ENCODE measurements at places on chromosomes 1 and 21. TPM values are rescaled to one million over a fixed set of nuclear protein-coding genes. Genes with fewer than 3 reads are reported as not detected.

The RGL1 gene
- total RNA-seq: 68.1 TPM

The VSIG8 gene
- total RNA-seq: not detected

The UQCRHL gene
- 1.5 TPM for total RNA-seq

The PIK3R3 gene
- 33.2 TPM for total RNA-seq

The MYBPH gene
- not detected for total RNA-seq

The C1QB gene
- not detected for total RNA-seq

The LDLRAD1 gene
- not detected for total RNA-seq

- peaks cover 11% of the 10 kb centered on the region for H3K4me1 ChIP-seq
- H3K36me3 ChIP-seq: no peaks in the 10 kb centered on the region
- no peak for DNase-seq
- no peak overlapping the region for H3K27ac ChIP-seq
- peaks cover 38% of the 10 kb centered on the region for H3K27me3 ChIP-seq
These were observed 11.8 kb upstream of the AMIGO1 start for GRCh38 chr1:109521002-109521951.

DNA sequence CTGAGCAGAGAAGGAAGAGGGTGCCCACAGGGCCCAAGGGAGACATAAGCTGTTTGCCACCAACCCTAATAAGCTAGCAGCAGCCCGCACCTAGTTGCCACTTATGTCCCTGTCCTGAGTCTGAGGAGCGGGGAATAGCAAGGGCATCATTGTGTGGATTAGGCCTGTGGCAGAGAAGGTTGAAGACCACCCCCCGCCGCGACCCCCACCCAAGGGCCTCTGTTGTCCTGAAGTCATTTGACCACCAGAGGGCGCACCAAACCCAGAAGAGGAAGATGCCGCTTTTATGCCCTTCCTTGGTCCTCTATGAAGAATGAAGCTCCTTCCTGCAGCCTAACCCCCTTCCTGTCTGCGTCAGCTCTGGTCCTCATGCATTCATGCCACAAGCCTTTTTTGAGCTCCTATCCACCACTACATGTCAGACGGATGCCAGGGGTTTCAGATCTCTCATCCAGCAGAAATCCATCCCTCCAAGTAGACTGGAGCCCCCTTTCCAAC, 16.6 kb downstream of the RHBG start:
- peak; percentile 90 for DNase-seq
- H3K4me3 ChIP-seq: no peak overlapping the region
- H3K4me1 ChIP-seq: no peaks in the 10 kb centered on the region
- H3K27ac ChIP-seq: no peak overlapping the region
- no peaks in the 10 kb centered on the region for H3K36me3 ChIP-seq
- H3K27me3 ChIP-seq: peaks cover 33% of the 10 kb centered on the region

GRCh38 chr1:56149761-56150160, 429.6 kb downstream of the PLPP3 start:
- H3K4me1 ChIP-seq: peaks cover 37% of the 10 kb centered on the region
- H3K4me3 ChIP-seq: no peak overlapping the region
- H3K36me3 ChIP-seq: no peaks in the 10 kb centered on the region
- no peak overlapping the region for H3K27ac ChIP-seq

GRCh38 chr1:66533804-66534740, at the start of gene SGIP1:
Gene SGIP1 (plus strand): TSS chr1:66534153. CDS start chr1:66534359, 206 bp downstream.
- peaks cover 14% of the 10 kb centered on the region for H3K36me3 ChIP-seq
- peak within 1 kb of the TSS; percentile 98 for H3K27ac ChIP-seq
- no peaks in the 10 kb centered on the region for H3K27me3 ChIP-seq
- peak; percentile 87 for DNase-seq

DNA sequence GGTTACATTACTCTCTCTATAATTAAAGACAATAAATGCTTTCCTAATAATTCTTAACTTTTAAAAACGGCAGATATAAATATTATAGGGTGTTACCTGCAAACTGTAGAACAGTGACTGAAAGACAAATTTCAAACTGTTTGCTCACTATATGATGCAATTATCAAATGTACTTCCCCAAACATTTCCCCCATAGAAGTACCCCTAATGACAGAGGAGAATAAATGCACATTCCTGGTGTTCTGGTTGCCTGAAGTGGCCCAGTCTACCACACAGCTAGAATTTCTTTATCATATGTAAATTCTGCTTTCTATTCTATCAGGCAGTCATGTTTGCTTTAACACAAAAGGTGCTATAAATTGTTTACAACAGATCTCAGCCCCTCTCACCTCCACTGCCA, 70.4 kb downstream of the VAV3 start:
- no peak overlapping the region for H3K27ac ChIP-seq
- no peak for DNase-seq
- H3K36me3 ChIP-seq: no peaks in the 10 kb centered on the region
- peaks cover 6% of the 10 kb centered on the region for H3K27me3 ChIP-seq
- H3K4me3 ChIP-seq: no peak overlapping the region

- peaks cover 28% of the 10 kb centered on the region for H3K36me3 ChIP-seq
- no peak for DNase-seq
- no peaks in the 10 kb centered on the region for H3K4me1 ChIP-seq
- H3K4me3 ChIP-seq: no peak overlapping the region
- no peaks in the 10 kb centered on the region for H3K27me3 ChIP-seq
- H3K27ac ChIP-seq: no peak overlapping the region
These were observed 17.2 kb upstream of the RAB29 start for GRCh38 chr1:205792481-205792881.

DNA sequence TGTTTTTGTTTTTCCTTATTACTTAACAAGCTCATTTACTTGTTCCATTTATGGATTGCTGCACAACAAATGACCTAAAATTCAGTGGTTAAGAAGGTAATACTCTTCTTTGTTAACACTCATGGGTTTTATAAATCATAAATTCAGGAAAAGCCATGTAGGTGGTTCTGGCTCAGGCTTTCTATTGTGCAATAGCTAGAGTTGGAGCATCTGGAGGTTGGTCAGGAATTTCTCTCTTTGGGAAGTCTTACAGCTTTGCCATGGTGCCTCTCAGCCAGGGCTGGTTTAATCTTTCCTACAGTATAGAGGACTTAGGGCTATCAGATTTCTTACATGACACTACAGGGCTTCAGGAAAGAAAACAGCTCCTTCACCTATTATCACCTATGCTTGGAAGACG, 1677.1 kb downstream of the KCNT2 start:
- H3K4me3 ChIP-seq: no peak overlapping the region
- no peak for DNase-seq
- H3K27ac ChIP-seq: no peak overlapping the region

- no peak for DNase-seq
- H3K27me3 ChIP-seq: peaks cover 11% of the 10 kb centered on the region
- H3K27ac ChIP-seq: no peak overlapping the region
- no peaks in the 10 kb centered on the region for H3K36me3 ChIP-seq
- H3K4me1 ChIP-seq: peaks cover 19% of the 10 kb centered on the region
These were observed 60.2 kb downstream of the NDUFS5 start for GRCh38 chr1:39086386-39086785.

DNA sequence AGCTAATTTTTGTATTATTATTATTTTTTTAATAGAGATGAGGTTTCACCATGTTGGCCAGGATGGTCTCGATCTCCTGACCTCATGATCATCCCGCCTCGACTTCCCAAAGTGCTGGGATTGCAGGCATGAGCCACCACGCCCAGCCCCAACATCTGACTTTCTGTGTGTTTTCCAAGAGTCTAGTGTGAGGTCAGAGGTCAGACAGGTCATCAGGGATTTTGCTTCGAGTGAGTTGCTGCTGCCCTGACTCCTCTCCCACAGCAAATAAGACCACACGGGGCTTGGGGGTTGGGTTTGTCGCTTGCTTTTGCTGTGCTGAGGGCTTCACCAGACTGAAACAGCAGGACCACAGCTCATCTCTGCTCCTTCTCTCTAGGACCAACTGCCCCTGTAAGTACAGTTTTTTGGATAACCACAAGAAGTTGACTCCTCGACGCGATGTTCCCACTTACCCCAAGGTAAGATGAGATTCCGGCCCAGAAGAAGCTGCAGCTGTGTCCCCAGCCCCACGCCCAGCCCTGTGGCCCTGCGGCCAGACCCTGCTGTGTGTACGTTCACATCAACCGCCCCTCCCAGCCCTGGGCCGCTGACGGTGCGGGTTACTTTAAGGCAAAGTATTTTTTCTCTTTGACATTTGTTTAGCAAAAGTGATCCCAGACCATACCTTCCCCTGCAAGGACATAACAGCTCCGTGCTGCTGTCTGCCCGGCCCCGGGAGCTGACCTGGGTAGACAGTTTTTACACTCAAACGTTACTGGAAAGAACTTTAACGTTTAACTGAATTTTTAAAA, 97.5 kb downstream of the PDE9A start:
- DNase-seq: no peak
- no peak overlapping the region for H3K27ac ChIP-seq
- no peak overlapping the region for H3K4me3 ChIP-seq
- H3K27me3 ChIP-seq: no peaks in the 10 kb centered on the region
- H3K4me1 ChIP-seq: no peaks in the 10 kb centered on the region

- DNase-seq: no peak
- peak within 1 kb of the TSS; percentile 67 for H3K4me3 ChIP-seq
- peaks cover 9% of the 10 kb centered on the region for H3K4me1 ChIP-seq
- H3K36me3 ChIP-seq: no peaks in the 10 kb centered on the region
- H3K27me3 ChIP-seq: peaks cover 58% of the 10 kb centered on the region
- H3K27ac ChIP-seq: no peak within 1 kb of the TSS
These were observed at the start of gene KAZN for GRCh38 chr1:14598498-14599182. Gene KAZN (plus strand): TSS chr1:14598685.

DNA sequence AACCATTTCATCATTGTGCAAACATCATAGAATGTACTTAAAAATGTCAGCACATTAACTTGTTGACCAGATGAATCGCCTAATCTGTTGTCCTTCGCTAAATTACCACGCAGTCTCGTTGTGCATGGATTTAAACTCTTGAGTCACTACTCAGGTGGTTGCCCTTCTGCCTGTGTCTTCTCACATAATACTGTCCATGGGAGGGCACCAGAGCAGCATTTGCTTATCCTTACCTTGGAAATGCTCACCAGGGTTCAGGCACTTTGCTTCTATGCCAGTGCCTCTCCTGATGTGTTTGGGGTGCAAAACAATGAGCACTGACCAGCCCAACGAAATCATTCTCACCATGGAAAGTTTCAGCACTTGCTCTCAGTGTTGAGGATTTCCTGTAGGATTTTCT, 559.9 kb downstream of the RWDD3 start:
- DNase-seq: no peak
- no peak overlapping the region for H3K27ac ChIP-seq
- H3K36me3 ChIP-seq: no peaks in the 10 kb centered on the region
- H3K4me1 ChIP-seq: no peaks in the 10 kb centered on the region
- H3K27me3 ChIP-seq: peaks cover 2% of the 10 kb centered on the region
- no peak overlapping the region for H3K4me3 ChIP-seq

DNA sequence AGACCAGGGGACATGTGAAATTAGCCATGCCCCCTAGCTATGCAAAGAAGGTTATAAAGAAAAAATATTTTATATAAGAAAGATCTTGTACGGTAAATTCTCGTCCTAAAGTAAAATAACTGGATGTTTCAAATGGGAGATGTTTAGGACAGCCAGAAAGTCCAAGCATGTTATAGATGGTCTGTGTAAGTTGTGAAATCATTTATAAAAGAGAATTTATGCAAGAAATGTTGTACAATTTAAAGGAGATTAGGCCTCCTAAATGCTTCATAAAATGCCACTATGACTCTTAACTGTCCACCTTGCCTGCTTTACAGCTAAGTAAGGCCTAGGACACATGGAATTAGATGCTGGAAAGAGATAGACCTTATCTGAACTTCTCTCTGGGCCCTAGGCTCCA, 118.1 kb upstream of the POGK start:
- H3K36me3 ChIP-seq: no peaks in the 10 kb centered on the region
- no peak overlapping the region for H3K27ac ChIP-seq
- no peak for DNase-seq
- no peaks in the 10 kb centered on the region for H3K27me3 ChIP-seq
- no peaks in the 10 kb centered on the region for H3K4me1 ChIP-seq

DNA sequence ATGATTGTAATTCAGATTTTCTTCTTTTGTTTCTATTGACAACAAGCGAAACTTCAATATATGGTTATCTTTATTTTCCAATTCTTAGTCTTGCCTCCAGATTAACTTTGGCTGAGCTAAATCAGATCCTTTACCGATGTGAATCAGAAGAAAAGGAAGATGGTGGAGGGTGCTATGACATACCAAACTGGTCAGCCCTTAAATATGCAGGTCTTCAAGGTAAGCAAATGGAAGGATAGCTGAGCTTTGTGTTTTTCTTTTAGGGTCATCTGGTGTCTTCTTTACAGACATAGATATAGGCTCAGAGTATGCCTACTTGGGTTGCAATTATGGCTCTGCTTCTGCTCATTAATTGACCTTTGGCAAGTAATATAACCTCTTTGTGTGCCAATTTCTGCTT, 37.7 kb downstream of the AGL start:
- H3K4me3 ChIP-seq: no peak overlapping the region
- no peak for DNase-seq
- H3K36me3 ChIP-seq: peaks cover 31% of the 10 kb centered on the region

- H3K27me3 ChIP-seq: peaks cover 4% of the 10 kb centered on the region
- H3K36me3 ChIP-seq: no peaks in the 10 kb centered on the region
These were observed 22.1 kb downstream of the PTPRU start for GRCh38 chr1:29258189-29258975.

DNA sequence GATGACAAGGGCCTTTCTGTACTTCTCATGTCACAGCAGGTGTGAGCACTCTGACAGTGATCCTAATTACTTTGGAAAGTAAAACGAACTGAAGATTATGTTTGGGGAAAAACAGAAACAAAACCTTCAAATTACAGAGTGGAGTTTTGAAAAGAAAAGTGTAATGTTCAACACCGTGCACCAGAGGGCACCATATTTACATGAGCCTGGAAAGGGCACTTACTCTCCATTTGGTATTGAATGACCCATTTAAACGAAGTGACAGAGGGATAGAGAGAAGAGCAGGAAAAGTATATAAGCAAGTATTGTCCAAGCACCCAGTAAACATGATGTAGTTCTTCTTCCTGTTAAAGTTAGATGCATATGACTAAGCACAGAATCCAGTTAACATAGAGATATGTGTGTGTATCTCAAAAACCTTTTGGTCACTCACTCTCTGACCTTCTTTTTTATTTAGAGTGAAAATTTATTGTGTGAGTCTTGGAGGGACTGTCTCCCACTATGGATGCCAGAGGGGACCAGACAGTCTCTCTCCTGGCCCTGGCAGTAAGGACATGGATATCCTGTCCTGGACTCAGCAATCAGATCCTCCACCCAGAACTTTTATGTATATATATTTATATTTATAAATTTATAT, 3.8 kb upstream of the RGSL1 start:
- no peaks in the 10 kb centered on the region for H3K36me3 ChIP-seq
- H3K27me3 ChIP-seq: peaks cover 8% of the 10 kb centered on the region
- DNase-seq: no peak
- H3K4me3 ChIP-seq: no peak overlapping the region
- H3K4me1 ChIP-seq: no peaks in the 10 kb centered on the region

DNA sequence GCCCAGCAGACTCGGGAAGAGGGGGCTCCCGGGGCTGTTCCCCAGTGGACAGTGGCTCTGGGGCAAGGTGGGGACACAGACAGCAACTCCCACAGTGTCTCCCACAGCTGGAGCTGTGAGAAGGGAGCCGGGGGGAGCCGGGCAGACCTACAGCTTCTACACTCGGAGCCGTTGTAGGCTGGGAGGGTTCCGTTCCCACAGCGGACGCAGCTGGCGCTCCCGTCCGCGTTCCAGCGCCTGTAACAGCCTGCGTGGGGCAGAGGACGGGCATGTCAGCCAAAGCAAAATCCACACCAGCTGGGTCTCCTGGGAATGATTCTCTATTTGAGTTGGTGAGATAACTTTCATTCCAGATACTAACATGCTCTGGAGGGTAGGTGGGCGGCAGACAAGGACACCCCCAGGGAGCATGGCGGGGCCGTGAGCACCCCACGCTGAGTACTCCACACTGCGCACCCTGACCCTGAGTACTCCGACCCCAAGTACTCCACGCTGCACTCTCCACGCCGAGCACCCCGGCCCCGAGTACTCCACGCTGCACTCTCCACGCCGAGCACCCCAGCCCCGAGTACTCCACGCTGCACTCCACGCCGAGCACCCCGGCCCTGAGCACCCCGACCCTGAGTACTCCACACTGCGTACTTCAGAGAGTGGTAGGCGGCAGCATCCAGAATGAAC, 13.4 kb upstream of the RNF223 start:
- no peaks in the 10 kb centered on the region for H3K27me3 ChIP-seq
- peaks cover 3% of the 10 kb centered on the region for H3K36me3 ChIP-seq
- H3K4me3 ChIP-seq: no peak overlapping the region
- H3K27ac ChIP-seq: no peak overlapping the region

Measured in osteocyte (in vitro differentiated cells).